Airway epithelial cell (primary cell): ENCODE measurements at places on chromosomes 12 and 14. TPM values are rescaled to one million over a fixed set of nuclear protein-coding genes. Genes with fewer than 3 reads are reported as not detected.

Gene ADGRD1
- not detected in 2 replicates for total RNA-seq

Gene TMEM132D
- total RNA-seq, result not detected in 2 replicates

Gene RIPK3
- total RNA-seq, result 5.4 and 6.0 TPM in 2 replicates

Gene GPRC5D
- total RNA-seq, result not detected in 2 replicates

Gene GPR132
- total RNA-seq, result 0.14 TPM in 1 of 2 replicates, not detected in the other

Gene TAS2R42
- not detected in 2 replicates for total RNA-seq

Gene USP44
- 0.14 TPM in 1 of 2 replicates, not detected in the other for total RNA-seq

Gene ACAD10
- total RNA-seq, result 10.8 and 14.8 TPM in 2 replicates

Gene NPFF
- total RNA-seq, result not detected in 2 replicates

Gene RTL1
- total RNA-seq, result not detected in 2 replicates

Gene TEX52
- not detected in 2 replicates for total RNA-seq

Gene NINJ2
- total RNA-seq, result not detected in 2 replicates

Gene TPH2
- total RNA-seq, result not detected in 2 replicates

Gene YARS2
- 32.0 and 34.7 TPM in 2 replicates for total RNA-seq

Gene WNT1
- total RNA-seq, result not detected in 2 replicates

Gene MAP1LC3B2
- total RNA-seq, result 0.28 TPM in 1 of 2 replicates, not detected in the other

Gene ANO2
- 0.07 TPM in 1 of 2 replicates, not detected in the other for total RNA-seq

Gene KRT75
- total RNA-seq, result 2.1 and 2.6 TPM in 2 replicates

Gene IL31
- not detected in 2 replicates for total RNA-seq

Gene EGLN3
- total RNA-seq, result 18.0 and 25.5 TPM in 2 replicates

Gene CLEC4D
- total RNA-seq, result not detected in 2 replicates

Gene LTBR
- total RNA-seq, result 197 and 205 TPM in 2 replicates
